GM10248 (cell line): ENCODE measurements at places on chromosomes 7 and 10.
A peak's percentile ranks its signal among the peaks of the same experiment; 100 is the strongest.

- DNase-seq: peak; percentile 4
Observed at GRCh38 chr10:123998197-123999141, 94.9 kb downstream of the CHST15 start.

DNA sequence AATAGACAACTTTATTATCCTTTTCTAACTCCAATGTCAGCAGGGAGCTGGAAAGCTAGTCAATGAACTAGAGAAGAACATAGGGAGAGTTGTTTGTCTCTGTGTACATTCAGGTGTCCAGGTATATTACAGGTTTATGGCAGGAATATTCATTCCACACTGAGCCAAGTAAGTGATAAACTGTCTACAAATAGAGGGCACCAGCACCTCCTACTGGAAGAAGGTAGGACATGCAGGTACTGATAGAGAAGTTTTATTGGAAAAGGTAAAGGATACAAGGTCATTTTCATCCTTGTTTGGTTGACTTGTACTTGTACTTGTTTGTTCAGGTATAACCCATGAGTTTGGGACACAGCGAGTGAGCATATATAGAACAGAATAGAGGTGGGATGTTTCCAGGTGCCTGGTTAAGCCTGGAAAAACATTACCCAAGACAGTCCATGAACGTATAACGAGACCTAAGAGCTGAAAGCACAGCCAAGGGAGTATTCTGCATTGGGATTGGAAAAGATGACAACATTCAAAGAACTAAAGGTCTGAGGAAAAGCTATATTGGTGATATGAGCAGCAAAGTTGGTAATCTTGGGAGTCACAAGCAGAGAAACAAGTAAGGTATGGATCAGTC lies 61.4 kb upstream of the PPP1R3C start:
- peak; percentile 46 for DNase-seq

DNA sequence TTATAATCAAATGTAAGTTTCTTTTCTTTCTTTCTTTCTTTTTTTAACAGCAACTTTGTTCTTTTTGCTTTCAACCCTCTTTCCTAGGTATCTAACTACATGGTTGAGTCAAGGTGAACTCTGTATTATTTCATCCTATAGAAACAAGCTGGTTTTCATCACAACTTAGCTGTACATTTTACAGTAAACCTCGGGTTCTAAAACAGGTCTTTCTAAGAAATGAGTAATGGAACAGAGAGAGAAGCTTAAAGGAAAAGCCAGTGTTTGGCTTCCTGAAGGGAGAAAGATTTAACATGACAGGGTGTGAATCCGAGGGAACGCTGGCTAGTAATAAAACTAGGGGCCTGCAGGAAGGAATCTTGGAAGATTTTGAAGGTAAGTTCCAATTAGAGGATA lies 143.4 kb upstream of the ITGB1 start:
- DNase-seq: no peak

GRCh38 chr7:137325927-137326326 lies 17.6 kb downstream of the PTN start:
- DNase-seq: no peak

- DNase-seq: no peak
Observed at GRCh38 chr10:78514459-78514858, 480.8 kb downstream of the RPS24 start.
